ENCODE measurements at places on chromosomes 1 and 21.

GRCh38 chr1:10001016-10001665 lies 4.1 kb downstream of the RBP7 start:
- DNase-seq = no peak

DNA sequence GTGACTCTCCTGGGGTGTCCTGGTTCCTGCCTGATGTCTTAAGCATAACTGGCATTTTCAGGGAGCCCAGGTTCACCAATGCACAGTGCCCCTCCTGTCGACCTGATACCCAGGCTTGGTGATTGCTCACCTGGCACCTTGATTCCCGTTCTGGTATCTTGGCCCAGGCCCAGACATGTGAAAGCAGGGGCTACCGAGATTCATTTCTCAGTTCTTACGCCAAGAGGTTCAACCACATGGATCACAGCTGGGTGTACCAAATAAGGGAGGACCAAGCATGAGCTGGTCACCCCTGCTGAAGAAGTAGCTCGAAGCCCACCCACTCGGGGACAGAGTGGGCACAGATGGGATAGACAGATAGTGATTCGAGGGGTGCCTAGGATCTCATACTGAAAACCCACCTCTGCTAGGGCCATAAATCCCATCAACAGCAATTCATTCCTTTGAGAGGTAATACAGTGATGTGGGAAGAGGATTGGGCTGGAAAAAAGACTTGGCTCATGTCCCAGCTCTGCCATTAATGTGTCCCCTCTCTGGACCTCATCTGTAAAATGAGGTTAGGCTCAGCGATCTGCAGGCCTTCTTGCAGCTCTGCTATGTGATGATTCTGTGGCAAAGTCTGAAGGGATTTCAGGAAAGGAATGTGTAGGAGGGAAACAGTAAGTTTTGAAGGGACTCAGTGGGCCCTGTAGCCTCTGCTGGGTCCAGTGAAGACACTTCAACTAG lies 2.7 kb downstream of the EPHX1 start:
- DNase-seq = no peak

DNA sequence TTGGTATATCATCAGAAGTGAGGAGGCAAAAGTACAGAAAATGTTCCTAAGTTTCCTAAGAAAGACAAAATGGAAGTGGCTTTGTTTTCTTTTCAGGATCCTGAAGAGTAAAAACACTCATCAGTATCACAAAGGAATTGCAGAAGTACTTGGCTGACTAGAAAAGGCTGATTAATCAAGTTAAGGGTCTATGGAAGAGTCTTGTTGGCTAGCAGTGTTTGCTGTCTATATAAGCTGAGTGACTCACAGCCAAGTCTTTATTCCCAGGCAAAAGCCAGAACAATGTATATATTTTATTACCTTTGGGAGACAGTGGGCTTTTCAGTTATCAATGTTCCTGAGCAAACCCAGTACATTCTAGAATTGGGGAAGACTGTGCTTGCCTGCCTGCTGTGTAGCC lies 777.0 kb downstream of the PLA2G4A start:
- no peak for DNase-seq

GRCh38 chr1:42926235-42926878 lies 32.3 kb downstream of the SLC2A1 start:
- DNase-seq = no peak

- no peak for DNase-seq
Observed at GRCh38 chr21:34357889-34358288, 5.9 kb upstream of the KCNE2 start.

- DNase-seq = no peak
Observed at GRCh38 chr1:79614762-79615161, 608.2 kb upstream of the ADGRL4 start.

GRCh38 chr1:178283409-178283808 lies 189.5 kb downstream of the RASAL2 start:
- DNase-seq = no peak
